ENCODE measurements at places on chromosomes 13 and 19.

GRCh38 chr13:48874165-48874564, 101.5 kb upstream of the FNDC3A start:
- no peak for DNase-seq

GRCh38 chr19:41626877-41627276, at the start of gene CEACAM4:
Gene CEACAM4 (minus strand): TSS chr19:41627074. CDS start chr19:41626963, 111 bp downstream.
- DNase-seq, result no peak

GRCh38 chr19:24060687-24061356, 26.2 kb upstream of the ZNF254 start:
- DNase-seq, result no peak

DNA sequence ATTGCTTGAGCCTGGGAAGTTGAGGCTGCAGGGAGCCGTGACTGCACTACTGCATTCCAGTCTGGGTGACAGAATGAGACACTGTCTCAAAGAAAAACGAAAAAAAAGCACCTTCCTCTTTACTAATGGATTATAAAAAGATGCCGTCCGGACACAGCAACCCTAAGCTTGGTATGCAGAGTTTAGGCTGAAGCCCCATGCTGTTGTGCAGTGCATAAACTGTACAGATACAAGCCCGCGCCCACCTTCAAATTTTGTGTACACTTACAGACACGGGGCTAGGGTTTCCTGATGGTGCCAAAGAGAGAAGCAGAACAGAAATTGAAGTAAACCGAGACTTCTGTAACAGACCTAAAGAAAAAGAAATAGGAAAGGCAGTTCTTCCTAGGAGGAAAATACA, 9.0 kb downstream of the LPAR6 start:
- DNase-seq, result no peak

GRCh38 chr19:17909003-17909732, 23.6 kb upstream of the CCDC124 start:
- DNase-seq, result no peak

- DNase-seq, result no peak
Measured at GRCh38 chr19:3644351-3645066, 17.9 kb upstream of the CACTIN start.

- DNase-seq, result no peak
Measured at GRCh38 chr13:112651311-112651710, 38.5 kb upstream of the ATP11A start.

DNA sequence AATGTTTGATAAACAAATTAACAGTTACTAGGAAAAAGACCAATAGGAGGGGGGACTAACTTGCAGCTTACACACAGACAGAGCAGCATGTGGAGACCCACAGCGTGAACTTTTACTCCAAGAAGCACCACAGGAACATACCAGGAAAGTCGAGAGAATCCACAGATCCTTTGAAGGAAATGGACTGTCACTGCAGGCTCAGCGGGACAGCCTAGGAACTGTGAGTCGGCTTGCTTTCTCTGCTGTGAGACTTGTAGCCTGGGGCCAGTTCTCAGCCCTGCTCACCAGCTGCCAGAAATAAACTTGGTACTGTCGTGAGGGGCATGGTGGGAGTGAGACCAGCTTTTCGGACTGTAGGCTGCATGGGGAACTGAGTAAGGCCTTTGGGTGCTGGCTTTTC, 1211.5 kb downstream of the PCDH17 start:
- no peak for DNase-seq

Data from fibroblast of skin of left biceps (primary cell).